Lower lobe of right lung (tissue), 2 donors: ENCODE measurements at places on chromosomes 2 and 18. TPM values are rescaled to one million over a fixed set of nuclear protein-coding genes. Genes with fewer than 3 reads are reported as not detected.

Gene DSG4
- not detected for total RNA-seq

Gene FAM124B
- 4.8 TPM for total RNA-seq

DNA sequence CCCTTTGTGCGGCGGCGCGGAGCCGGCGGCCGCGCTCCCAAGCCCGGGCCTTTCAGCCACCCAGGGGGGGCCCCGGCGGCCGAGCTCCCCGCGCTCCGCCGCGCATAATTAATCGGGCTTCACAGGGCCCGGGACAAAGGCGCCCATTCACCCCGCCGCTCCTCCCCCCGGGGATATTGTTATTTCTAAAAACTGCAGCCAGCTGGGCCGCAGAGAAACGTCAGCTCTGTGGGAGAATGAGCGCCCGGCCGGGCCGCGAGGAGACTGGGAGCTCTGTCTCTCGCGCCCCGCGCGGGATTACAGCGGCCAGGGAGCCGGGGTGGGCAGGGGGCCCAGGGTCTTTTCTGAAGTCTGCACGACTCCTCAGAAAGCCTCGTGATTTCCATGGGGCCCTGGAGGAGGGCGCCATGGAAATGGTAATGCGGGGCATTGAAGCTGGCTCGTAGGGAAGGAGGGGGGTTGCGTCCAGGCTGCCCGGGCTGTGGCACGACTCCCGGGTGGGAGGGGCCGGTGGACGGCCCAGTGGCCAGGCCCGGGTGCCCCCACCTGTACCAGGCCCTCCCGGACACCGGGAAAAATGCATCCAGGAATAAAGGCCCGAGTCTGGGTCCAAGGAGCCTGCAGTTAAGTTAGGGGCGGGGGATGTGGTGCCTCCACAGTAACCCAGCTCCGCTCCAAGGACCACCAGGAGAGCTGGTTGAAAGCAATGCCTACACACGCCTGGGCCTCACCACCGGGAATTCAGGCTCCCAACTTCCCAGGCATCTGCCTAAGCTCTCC, 125.3 kb downstream of the ZFP36L2 start:
- no peaks in the 10 kb centered on the region for H3K27me3 ChIP-seq
- no peaks in the 10 kb centered on the region for H3K36me3 ChIP-seq
- peak overlapping the region; percentile 47 for H3K4me3 ChIP-seq
- H3K4me1 ChIP-seq = peaks cover 51% of the 10 kb centered on the region
- peak overlapping the region; percentile 82 for H3K27ac ChIP-seq

- no peak for DNase-seq
- H3K36me3 ChIP-seq = no peaks in the 10 kb centered on the region
- H3K27ac ChIP-seq = no peak overlapping the region
Measured at GRCh38 chr2:239548965-239549595, 148.3 kb upstream of the HDAC4 start.
